ENCODE measurements at places on chromosomes 6 and 20.

GRCh38 chr6:132872923-132873322 lies 58.6 kb downstream of the RPS12 start:
- no peak for DNase-seq

- no peak for DNase-seq
Observed at GRCh38 chr6:124873066-124873410, 89.2 kb upstream of the RNF217 start.

DNA sequence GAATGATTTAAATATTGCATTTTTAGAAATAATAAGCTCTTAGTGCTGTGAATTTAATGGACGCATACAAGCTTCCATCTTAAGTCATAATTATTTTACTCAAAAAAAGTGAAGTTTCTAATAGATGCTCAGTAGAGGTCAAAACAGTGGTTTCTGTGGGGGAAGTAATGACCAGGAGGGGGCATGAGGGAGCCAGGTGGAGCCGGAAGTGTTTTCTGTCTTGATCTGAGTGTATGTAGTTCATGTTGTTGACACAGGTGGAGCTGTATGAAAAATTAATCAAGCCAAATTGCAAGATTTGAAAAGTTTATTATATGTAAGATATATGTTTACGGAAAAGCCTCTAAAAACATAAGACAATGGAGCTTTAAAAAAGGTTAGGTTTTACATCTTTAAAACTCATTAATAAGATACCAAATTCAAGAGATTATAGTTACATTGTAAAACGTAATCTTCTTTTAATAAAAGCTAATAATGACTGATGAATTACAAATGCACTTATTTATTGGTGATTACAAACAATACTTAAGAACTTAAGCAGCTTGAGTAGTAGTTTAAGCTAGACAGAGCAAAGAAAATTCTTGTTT lies 68.0 kb downstream of the PLAGL1 start:
- peak; percentile 66 for DNase-seq

- no peak for DNase-seq
Observed at GRCh38 chr6:127298475-127298874, 31.8 kb downstream of the RNF146 start.

DNA sequence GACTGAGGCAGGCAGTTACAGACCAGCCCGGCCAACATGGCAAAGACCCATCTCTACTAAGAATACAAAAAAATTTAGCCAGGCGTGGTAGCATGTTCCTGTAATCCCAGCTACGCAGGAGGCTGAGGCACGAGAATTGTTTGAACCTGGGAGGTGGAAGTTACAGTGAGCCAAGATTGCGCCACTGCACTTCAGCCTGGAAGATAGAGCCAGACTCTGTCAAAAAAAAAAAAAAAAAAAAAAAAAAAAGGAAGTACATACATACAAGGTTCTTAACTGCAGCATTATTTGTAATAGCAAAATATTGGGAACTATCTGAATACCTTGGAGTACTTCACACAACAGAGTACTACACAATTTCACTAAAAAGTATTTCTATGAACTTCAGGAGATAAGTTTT lies 183.5 kb upstream of the OLIG3 start:
- no peak for DNase-seq

DNA sequence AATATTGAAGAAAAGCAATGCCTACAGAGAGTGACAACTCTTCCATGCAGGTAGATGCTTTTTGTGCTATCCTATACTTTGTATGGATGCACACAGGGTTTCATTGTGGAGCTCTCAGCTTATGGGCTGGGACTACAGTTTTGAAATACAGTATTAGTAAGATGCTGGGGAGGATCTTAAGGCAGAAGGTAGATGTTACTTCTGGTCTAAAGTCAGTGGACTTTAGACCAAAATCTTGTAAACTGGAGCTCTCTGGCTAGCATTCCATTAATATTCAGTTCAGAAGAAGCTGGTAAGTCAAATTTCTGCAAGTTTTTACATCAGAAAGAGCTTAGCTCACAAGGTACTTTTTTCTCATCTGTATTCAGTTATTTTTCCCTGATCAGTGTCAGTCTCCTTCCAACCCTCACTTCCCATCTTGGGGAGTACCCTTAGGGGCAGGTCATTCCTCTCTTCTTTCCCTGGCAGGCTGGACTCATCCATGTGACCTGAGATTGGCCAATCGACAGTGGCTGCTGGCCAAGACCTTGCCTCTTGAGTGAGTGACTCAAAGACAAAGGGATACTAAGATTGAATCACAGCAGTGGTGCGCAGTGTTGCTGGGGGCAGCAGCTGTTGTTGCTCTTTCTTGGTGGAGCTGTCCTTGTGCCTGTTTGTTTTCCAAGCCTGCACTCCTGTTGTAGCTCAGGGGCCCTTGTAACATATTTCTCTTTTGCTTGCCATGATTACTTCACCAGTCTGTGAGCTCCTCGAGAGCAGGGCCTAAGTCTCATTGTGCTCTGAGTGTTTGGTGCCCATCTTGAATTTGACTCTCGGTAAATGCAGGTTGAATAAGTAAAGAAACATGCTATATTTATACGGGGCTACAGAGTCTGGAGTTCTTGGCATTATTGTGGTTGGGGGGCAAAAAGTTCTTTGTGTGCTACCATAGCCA lies 2.8 kb upstream of the PHF20 start:
- peak; percentile 63 for DNase-seq

- DNase-seq: peak; percentile 75
Observed at GRCh38 chr6:149934249-149935156, 7.3 kb upstream of the ULBP2 start.

- DNase-seq: no peak
Observed at GRCh38 chr6:108841377-108841855, 6.8 kb upstream of the ARMC2 start.

DNA sequence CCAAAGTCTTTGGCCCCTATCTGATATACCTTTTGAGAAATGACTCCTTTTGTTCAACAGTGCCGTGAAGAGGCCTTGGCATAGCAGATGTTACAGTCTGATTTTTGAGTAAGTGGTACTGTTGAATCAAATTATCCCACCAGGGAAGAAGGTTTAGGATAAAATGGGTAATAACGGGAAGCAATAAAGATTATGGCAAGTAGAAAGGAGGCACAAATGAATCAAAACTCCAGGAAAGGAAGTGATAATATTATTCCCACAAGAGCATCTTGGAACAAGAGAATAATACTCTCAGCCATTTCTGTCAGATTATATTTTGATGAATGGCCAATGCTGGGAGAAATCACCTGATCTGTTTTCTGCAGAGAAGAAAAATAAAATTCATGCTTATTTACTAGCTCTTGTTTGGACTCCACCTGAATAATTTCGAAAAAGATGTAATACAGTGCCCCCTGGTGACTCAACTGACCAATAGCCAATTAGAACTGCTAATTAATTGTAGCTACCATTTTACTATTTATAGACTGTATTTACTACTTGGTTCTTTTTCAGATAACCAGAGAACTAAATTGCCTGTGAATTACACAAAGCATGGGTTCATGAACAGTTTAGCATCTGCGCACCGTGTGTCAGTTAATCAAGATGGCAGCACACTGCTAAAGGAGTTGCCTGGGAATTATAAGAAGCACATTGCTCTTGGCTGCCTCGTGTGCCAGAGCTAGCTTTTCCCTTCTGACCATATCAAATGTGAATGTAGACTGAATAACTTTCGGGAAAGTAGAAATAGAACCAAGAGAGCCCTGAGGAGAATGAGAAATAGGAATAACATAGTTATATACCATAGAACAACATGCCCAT lies 78.5 kb upstream of the TRDN start:
- DNase-seq: no peak

DNA sequence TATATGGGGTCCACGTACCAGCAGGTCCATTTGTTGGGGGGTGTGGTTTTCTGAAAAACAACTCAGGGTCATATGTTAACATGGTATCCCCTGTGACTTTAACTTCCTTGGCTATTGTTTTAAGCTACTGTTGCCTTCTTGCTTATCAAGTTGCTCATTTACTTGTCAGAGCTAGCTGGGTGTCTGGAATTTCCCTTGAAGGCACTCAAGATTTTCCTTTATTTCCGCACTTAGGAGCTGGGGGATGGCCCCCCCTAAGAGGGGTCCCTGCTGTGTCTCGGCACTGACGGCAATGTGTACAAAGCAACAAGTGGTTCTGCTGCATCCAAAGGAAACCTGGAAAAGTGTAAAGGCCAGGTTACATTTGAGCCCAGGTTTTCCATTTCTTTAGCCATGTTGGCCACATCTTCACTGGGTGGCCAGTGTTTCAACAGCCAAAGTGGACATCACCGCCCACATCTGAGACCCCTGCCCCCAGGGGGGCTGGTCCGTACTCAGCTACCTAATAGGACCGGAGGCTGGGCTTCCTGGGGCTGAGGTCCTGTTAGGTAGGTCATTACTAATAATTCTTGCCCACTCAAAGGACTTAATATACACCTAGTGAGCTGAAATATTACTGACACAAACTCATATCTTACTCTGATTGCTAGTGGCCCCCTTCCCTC lies 24.8 kb upstream of the SYNDIG1 start:
- no peak for DNase-seq

All from stimulated activated CD4-positive, alpha-beta T cell treated with anti-CD3 and anti-CD28 coated beads, Interleukin-15, amount 100 ng/mL, for 24 hours (primary cell).